ENCODE measurements at places on chromosomes 16 and 17.

DNA sequence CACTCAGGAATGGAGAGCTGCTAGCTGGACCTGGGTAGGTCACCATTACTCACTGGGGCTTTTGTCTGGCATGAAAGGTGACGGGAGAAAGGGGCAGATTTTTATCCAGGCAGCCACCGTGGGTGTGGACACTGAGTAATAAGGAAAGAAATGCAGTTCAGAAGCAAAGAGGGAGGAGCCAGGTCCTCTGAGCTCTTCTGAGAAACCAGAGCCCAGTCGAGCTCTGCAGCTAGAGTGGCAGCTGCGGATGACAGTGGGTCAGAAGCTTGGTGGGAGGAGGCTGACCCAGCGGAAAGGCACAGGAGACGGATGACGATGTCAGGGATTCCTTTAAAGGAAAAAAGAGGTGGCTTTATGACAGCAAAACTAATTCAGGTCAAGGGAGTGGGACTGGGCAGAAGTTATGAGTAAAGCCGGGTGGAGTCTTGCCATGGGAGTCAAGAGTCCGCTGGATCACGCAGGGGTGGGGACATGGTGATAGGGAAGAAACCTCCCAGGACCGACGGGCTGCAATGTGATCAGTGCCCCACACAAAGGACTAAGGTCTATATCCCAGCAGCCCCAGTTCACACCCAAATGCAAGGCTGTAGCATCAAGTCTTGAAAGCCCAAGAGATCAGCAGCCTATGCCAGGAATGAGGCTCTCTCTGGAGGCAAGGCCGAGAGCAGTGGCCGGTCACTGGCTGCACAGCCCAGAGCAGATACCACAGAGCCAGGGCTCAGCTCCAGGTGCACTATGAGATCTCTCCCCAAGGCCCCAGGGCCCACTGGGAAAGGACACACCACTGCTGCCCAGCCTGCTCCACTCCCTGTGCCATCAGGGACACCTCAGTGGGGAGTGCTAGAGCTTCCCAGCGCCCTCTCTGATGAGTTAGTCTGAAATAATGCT lies 6.3 kb upstream of the MNT start:
- no peak for DNase-seq

DNA sequence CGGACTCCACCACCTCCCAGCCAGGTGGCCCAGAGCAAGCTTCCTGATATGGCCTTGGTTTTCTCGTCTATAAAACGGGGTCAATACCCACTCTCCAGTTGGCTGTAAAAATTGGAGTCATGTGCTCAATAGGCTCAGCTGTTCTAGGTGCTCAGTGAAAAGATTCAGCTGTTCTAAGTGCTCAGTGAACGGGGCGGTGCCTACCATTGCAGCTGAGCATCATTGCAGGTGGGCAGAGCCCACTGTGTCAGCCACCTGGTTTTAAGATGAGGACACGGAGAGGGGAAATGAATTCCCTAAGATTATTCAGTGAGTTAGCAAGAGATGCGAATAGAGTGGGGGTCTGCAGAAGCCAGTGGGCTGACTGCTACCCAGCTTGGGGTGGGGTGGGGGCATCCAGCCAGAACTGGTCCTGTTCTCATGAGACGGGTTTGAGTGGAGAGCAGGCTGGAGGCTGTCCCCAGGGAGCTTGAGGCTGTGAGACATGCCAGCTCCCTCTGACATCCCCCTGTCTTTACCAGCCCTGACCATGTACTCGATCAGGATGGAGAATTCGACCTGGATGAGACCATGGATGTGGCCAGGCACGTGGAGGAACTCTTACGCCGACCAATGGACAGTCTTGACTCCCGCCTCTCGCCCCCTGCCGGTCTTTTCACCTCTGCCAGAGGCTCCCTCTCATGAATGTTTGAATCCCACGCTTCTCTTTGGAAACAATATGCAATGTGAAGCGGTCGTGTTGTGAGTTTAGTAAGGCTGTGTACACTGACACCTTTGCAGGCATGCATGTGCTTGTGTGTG lies 21.9 kb downstream of the STAT5A start:
- DNase-seq: no peak

DNA sequence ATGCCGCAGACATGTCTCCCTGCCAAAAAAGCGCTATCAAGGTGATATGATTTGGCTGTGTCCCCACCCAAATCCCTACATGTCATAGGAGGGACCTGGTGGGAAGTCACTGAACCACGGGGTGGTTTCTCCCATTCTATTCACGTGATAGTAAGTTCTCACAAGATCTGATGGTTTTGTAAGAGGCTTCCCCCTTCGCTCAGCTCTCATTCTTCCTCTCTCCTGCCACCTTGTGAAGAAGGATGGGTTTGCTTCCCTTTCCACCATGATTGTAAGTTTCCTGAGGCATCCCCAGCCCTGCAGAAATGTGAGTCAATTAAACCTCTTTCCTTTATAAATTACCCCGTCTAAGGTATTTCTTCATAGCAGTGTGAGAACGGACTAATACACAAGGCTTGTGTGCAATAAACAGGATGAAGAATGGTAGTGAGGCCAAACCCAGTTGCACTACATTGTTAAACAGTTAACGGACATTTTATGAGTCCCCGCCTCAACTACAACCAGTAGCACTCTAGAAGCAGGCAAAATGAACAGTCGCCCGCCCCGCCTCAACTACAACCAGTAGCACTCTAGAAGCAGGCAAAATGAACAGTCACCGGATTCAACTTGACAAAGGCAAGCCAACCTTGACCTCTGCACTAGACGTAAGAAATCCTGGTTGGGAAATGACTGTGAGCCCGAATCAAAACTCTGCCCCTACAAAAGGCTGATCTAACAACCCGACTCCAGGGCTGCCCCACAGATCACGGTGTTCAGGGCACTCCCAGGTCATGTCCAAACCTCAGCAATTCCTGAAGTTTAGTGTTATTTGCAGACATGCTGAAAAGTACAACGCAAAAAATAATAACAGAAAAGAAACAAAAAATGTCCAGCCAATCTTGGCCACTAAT lies 26.3 kb downstream of the VPS53 start:
- no peak for DNase-seq

DNA sequence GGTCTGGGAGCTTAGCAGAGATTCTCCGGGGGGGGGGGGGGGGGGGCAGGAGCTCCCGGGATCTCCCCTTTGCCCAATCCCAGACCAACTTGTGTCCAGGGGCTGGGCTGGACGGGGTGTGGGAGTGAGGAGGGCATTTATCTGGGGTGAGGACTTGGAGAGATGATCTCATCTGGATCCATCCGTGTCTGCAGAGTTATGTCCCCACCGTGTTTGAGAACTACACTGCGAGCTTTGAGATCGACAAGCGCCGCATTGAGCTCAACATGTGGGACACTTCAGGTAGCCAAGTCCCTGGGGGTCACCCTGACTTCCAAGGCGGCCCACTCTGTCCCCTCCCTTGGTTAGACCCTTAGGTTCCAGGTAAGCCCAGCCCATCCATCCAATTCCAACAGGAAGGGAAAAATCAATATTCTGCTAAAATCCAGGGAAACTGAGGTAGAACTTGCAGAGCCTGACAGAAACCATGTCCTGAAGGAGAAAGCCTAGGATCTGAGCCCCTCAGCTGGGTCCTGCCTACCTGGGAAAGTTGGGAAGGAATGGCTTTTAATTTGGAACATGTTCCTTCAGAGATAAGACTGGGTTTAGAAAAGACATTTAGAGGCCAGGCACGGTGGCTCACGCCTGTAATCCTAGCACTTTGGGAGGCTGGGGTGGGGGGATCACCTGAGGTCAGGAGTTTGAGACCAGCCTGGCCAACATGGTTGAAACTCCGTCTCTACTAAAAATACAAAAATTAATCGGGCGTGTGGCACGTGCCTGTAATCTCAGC lies 921 bp downstream of the RND2 start:
- no peak for DNase-seq

- DNase-seq: no peak
Observed at GRCh38 chr16:4515611-4516233, 22.9 kb downstream of the CDIP1 start.

- DNase-seq: no peak
Observed at GRCh38 chr16:54326266-54326662, 39.7 kb upstream of the IRX3 start.

GRCh38 chr17:67025216-67025792 lies 19.1 kb upstream of the CACNG1 start:
- DNase-seq: no peak

DNA sequence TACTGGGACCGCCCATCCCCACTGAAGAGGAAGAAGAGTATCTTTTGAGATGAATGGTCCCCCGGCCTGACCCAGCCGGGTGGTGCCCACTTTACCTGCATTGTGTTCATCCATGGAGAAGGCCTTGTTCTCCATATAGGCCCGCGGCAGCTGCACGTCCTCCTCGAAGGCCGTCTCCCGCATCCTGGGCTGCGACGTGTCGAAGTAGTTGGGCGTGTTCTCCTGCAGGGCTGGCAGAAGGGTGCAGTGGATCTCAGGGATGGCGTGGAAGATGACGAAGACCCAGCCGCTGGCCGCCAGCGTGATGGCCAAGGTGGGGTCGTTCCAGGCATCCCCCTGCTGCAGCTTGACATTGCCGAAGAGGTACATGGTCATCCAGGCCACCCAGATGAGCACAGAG lies 12.9 kb downstream of the GPRC5B start:
- no peak for DNase-seq

GRCh38 chr16:60686824-60687223 lies 1349.4 kb downstream of the CDH8 start:
- no peak for DNase-seq

DNA sequence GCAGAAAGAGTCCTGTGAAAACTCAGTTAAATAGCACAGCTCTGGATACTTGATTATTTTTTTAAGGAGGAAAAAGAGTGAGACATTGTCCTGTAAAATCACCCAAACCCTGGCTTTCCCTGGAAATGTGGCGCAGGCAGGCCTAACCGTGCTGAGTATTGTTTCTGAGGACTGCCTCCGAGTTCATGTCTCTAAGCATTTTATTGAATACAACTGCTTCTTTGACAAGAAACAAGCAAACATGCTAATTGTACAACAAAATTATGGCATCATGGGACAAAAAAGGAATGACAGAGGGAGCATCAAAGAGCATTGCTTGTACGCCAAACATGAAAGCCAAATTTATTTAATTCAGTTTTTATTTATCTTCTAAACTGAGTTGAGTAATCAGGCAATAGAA lies 64.5 kb upstream of the HSBP1 start:
- no peak for DNase-seq

DNA sequence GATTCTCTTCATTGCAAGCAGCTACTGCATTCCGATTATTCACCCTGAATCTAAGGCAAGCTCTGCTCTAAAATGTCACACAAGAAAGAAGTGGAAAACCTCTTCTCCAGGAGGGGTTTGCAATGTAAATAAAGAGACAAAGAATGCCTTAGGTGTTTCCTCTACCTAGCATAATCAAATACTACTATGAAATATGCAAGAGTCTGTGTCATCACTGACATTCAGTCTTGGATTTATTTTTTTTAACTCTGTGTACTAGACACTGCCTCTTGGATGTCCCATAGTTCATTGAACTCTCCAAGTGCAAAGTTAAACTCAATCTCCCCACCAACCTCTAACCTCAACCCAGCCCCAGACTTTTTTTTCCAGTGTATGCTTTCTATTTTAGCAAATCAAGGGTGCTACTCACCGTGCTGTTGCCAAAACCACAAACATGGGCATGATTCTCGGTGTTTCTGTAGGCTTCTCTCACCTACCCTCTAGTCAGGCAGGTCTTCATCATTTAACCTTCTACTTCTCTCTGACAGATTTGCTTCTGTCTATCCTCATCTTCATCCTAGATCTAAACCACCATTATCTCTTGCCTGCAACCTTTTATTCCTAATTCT lies 329.1 kb downstream of the CDH13 start:
- DNase-seq: no peak

GRCh38 chr17:76493505-76494167 lies 7.6 kb downstream of the RHBDF2 start:
- no peak for DNase-seq

GRCh38 chr17:19331543-19332245 lies 30.8 kb downstream of the B9D1 start:
- DNase-seq: no peak

- DNase-seq: peak; percentile 33
Observed at GRCh38 chr17:45018848-45019711, 32.4 kb downstream of the DCAKD start.

DNA sequence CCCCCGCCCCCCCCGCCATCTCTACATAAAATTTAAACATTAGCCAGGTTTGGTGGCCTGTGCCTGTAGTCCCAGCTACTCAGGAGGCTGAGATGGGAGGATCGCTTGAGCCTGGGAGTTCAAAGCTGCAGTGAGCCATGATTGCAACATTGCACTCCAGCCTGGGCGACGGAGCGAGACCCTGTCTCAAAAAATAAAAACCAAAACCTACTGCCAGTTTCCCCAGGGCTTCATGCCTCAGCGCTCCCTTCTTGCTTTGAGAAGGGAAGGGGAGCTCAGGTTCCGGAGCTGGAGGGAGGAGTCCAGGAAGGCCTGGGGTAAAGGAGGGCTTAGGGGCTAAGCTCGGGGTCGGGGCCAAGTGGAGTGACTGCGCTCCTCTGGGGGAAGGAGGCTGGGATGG lies 20.5 kb downstream of the PLCD3 start:
- DNase-seq: no peak

- no peak for DNase-seq
Observed at GRCh38 chr17:4179071-4179470, 36.1 kb downstream of the CYB5D2 start.

All from NCI-H1092 (cell line).